NCI-H460 (cell line): ENCODE measurements at places on chromosomes 13 and 19.

- DNase-seq = no peak
Measured at GRCh38 chr19:46637224-46637623, 1.2 kb upstream of the GNG8 start.

- no peak for DNase-seq
Measured at GRCh38 chr13:50450279-50450678, 393.2 kb downstream of the DLEU7 start.

DNA sequence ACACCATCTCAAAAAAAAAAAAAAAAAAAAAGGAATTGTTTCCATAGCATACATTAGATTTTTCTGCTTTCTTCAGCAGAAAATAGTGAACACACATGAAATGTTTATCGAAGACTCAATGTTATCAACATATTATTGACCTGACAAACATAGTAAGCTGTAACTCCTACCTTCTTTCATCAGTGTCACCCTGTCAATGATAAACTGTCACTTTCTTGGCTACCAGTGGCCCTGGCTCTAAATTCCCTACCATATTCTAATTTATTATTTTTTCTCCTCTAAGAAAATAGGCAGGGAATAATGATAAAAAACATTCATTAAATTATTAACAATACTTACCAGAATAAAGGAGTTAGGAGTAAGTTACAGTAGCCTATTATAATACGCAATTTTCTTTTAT is 127.3 kb upstream of the KLHL1 start:
- no peak for DNase-seq

DNA sequence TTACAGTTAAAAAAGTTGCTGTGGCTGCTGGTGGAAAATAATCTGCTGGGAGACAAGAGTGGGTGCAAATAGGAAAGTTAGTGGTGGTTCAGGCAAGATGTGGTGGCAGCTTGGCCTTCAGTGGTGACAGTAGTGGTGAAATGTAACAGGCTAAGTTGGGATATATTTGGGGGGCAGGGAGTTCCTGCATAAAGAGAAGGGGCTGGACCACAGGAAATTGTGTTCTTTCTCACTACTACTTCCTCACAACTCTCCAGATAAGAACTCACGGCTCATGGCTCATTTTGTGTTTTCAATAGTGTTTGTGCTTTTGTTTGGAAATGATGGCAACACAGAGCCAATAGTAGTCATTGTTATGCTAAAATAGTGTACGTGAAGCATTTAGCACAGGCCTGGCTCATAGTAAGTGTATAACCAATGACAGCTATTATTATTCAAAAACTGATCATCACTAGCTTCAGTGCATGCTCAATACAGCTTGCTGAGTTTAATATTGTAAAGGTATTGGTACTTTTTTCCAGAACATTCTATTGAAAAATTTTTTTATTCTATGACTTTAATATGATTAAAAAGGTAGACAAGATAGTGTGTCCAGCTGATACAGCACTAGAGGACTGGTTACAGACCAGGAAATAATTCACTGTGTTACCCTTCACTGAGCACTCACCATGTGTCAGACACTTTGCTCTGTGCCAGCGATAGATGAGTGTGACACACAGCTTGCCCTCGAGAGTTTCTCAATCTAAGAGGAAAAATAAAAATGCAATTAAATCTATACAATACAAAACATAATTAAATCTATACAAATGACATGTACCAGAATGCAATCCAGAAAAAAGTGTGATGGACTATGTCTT is 209.8 kb downstream of the POU4F1 start:
- DNase-seq = no peak

DNA sequence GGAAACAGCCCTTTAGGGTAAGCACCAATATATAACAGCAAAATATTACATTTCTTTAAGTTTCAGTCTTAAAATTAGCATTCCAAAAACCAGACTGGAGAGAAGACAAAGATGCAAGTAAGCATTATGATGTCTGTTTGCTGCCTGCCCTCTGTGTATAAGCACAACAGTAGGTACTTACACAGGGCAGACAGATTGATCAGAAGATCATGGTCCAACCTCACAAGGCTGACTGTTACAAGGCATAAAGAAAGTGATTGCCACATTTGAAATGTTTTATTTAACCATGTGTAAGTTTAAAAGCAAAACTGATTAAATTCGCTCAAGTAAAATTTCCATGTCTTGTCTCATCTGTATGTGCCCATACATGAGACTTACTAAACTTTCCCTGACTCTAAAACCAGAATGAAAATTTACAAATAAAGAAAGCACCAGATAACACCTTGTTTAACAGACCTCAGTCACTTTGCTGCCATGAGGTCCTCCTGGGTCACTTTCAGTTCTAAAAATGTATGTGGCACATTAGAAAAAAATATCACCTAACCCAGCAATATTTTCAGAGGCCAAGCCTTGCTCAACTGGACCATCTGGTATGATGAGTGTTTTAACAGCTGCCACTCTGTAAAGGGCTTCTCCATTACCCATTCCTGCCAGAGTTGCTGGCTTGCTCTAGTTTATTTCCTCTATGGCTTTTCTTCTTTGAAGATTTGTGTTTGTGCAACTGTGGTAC is 297.0 kb downstream of the RBM26 start:
- no peak for DNase-seq

- DNase-seq = peak; percentile 39
Measured at GRCh38 chr13:104571161-104571892, 1505.1 kb upstream of the SLC10A2 start.
